Type B pancreatic cell (in vitro differentiated cells): ENCODE measurements at places on chromosomes 1 and 21. TPM values are rescaled to one million over a fixed set of nuclear protein-coding genes. Genes with fewer than 3 reads are reported as not detected.
A peak's percentile ranks its signal among the peaks of the same experiment; 100 is the strongest.

Gene OR2T29
- total RNA-seq = not detected in 2 replicates

Gene KIF26B
- 6.1 and 22.1 TPM in 2 replicates for total RNA-seq

Gene MTARC2
- total RNA-seq = 14.3 and 14.4 TPM in 2 replicates

DNA sequence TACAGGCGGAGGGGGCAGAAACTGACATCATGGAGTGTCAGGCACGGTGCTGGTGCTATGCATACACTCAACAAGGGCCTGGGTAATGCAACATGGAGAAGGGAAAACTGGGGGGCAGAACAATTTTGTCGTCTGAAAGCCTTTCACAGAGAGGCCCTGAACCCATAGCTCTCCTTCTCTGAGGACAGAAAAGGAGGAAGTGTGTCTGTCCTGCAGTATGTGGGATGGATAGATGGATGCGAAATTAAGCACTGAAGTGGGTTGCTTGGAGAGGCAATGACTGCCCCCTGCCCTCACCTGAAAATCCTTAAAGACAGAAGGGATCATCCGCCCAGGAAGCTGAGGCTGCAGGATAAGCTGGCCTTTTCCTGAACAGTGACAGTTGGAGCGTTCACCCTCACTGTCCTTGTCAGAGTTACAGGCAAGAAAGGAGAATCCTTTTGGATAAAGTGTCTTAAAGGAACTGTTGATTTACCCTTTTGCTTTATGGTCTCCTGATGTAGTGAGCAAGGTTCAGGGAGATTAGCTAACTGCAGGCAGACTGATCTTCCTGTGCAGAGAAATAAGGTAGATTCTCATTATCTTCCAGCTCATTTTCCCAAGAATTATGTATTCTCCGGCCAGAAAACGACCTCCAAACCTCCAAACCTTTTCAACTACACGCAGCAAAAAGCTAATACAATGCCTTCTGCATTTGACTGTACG is 1.6 kb upstream of the FAM20B start:
- peak overlapping the region; percentile 90 for H3K4me3 ChIP-seq
- DNase-seq = no peak
- peak overlapping the region; percentile 84 for H3K27ac ChIP-seq
- peaks cover 42% of the 10 kb centered on the region for H3K4me1 ChIP-seq

- H3K4me3 ChIP-seq = peak overlapping the region; percentile 88
- H3K4me1 ChIP-seq = peaks cover 10% of the 10 kb centered on the region
- peaks cover 16% of the 10 kb centered on the region for H3K36me3 ChIP-seq
- H3K27ac ChIP-seq = peak overlapping the region; percentile 43
- no peak for DNase-seq
Observed at GRCh38 chr1:43706598-43707189, 642 bp upstream of the ST3GAL3 start.

- peaks cover 13% of the 10 kb centered on the region for H3K27me3 ChIP-seq
- peaks cover 30% of the 10 kb centered on the region for H3K4me1 ChIP-seq
- no peak overlapping the region for H3K4me3 ChIP-seq
- no peak for DNase-seq
Observed at GRCh38 chr1:203178821-203179666, 3.4 kb upstream of the MYBPH start.

DNA sequence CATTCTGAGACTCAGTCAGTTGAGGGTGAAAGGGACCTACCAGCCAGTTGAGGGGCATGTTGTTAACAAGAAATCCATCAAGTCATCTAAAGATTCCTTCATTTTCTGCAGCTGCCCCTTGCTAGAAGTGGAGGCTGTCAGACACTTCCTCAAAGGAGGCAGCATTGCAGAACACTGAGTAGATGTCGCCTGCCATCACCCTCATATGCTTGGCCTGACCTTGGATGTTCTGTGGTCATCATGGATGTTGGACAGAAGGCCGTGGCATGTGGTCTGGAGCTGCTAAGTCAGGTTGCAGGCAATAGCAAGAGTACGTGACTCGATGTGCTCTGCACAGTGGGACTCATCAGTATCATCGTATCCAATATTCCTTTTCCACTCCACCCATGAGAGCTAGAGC is 70.6 kb downstream of the GATAD2B start:
- H3K4me1 ChIP-seq = peaks cover 4% of the 10 kb centered on the region
- no peaks in the 10 kb centered on the region for H3K27me3 ChIP-seq
- no peak overlapping the region for H3K4me3 ChIP-seq
- peaks cover 32% of the 10 kb centered on the region for H3K36me3 ChIP-seq
- H3K27ac ChIP-seq = no peak overlapping the region
- DNase-seq = no peak

DNA sequence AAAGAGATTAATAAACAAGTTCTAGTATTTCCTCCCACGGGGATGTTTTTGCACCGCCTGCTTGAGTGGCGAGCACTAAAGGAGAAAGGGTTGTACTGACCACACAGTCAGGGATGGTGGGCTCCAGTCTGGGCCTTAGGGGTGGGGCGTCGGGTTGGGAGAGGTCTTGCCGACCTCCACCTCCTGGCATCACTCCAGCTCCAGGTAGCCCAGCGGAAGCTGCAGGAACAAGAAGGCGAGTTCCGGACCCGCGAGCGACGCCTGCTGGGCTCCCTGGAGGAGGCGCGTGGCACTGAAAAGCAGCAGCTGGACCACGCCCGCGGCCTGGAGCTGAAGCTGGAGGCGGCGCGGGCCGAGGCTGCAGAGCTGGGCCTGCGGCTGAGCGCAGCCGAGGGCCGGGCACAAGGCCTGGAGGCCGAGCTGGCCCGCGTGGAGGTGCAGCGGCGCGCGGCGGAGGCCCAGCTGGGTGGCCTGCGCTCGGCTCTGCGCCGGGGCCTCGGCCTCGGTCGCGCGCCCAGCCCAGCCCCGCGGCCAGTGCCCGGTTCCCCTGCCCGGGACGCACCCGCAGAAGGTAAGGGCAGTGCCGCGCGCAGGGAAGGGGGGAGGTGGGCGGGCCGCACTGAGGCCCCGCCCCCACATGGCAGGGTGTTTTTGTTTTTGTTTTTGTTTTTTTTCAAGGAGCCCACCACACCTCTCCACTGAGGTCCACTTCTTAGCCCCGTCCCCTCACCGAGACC is 19.7 kb downstream of the MFAP2 start:
- H3K27ac ChIP-seq = peak overlapping the region; percentile 70
- H3K27me3 ChIP-seq = no peaks in the 10 kb centered on the region
- peaks cover 10% of the 10 kb centered on the region for H3K4me1 ChIP-seq
- DNase-seq = peak; percentile 92
- H3K4me3 ChIP-seq = peak overlapping the region; percentile 83
